ENCODE measurements at places on chromosomes 11 and 22. TPM values are rescaled to one million over a fixed set of nuclear protein-coding genes. Genes with fewer than 3 reads are reported as not detected.
A peak's percentile ranks its signal among the peaks of the same experiment; 100 is the strongest.

FOXRED1 gene
- total RNA-seq = 15.5 TPM

ZNF70 gene
- 0.63 TPM for total RNA-seq

DNA sequence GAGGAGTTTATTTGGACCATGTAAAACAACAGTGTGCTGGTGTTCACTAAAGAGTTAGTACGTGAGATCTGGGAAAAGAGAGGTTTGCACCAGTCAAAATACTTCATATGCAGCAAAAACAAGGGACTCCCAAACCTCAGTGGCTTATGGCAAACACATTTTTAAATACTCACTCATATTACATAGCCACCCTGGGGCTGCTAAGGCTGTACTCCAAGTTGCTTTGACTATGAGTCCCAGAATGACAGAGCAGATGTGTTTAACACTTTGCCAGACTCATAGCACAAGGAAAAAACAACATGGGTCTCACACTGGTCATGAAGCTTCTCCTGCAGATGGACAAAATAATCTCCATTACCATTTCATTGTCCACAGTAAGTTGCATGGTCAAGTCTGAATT, 202.8 kb upstream of the GRIA4 start:
- no peak for DNase-seq

CBX6 gene
- 9.1 TPM for total RNA-seq

OR52E8 gene
- total RNA-seq = not detected

GRCh38 chr22:46057246-46058090, 80.5 kb upstream of the WNT7B start:
- no peak for DNase-seq

KREMEN1 gene
- total RNA-seq = 52.0 TPM

RHOD gene
- total RNA-seq = 109 TPM

- no peak for DNase-seq
Observed at GRCh38 chr11:106152013-106152412, 74.6 kb downstream of the AASDHPPT start.

- peak; percentile 75 for DNase-seq
Observed at GRCh38 chr11:125948278-125949051, 2.6 kb downstream of the VSIG10L2 start.

TMEM86A gene
- total RNA-seq = 39.1 TPM

GRCh38 chr11:113447621-113448315, 27.4 kb downstream of the DRD2 start:
- no peak for DNase-seq

GRCh38 chr11:95254716-95255115, 23.7 kb upstream of the SESN3 start:
- no peak for DNase-seq

DNA sequence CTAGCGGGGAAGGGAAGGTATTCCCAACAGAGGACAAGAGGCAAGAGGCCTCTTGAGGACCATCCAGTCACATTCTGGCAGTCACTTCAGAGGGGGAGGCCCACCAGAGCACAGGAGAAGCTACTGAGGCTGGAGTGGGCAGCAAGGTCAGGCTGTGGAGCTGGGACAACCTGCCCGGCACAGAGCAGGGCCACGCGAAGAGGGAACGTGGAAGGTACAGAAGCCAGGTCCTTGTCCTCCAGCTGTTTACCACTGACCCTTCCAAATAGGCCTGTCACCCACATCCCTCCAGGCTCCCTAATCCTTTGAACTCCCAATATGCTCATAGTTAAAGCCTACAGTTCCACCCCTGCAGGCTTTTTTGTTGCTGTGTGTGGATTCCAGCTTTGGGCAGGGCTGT, 76.9 kb downstream of the IGLL1 start:
- peak; percentile 72 for DNase-seq

- DNase-seq = no peak
Observed at GRCh38 chr11:16897470-16898061, 116.6 kb downstream of the PLEKHA7 start.

GRCh38 chr11:74646954-74647353, 54.6 kb downstream of the POLD3 start:
- DNase-seq = no peak

Measured in lower leg skin (tissue), 4 donors.